Posterior vena cava (tissue), 2 donors: ENCODE measurements at places on chromosomes 1 and 21. TPM values are rescaled to one million over a fixed set of nuclear protein-coding genes. Genes with fewer than 3 reads are reported as not detected.

DNA sequence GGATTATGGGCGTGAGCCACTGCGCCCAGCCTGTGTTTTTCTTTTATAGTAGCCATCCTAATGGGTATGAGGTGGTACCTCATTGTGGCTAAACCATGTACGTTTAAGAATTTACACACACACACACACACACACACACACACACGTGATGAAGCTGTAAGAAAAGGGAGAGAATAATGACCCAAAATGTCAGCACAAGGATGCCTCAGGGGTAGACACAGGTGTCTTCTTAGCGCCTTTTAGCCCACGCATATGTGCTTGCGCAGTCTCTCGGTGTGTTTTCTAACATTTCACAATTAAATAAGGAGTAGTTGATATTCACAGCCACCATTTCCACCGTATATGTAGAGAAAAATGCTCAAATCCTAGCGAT lies 782 bp upstream of the PFKL start:
- DNase-seq: no peak

PERM1 gene
- total RNA-seq: 0.24 TPM

PADI3 gene
- not detected for total RNA-seq

GRCh38 chr1:151222130-151222529 lies 23.8 kb downstream of the PIP5K1A start:
- no peak for DNase-seq

- no peak for DNase-seq
Observed at GRCh38 chr1:91769742-91770141, 116.2 kb downstream of the TGFBR3 start.

- DNase-seq: no peak
Observed at GRCh38 chr1:197130677-197131304, 15.7 kb downstream of the ASPM start.

DNA sequence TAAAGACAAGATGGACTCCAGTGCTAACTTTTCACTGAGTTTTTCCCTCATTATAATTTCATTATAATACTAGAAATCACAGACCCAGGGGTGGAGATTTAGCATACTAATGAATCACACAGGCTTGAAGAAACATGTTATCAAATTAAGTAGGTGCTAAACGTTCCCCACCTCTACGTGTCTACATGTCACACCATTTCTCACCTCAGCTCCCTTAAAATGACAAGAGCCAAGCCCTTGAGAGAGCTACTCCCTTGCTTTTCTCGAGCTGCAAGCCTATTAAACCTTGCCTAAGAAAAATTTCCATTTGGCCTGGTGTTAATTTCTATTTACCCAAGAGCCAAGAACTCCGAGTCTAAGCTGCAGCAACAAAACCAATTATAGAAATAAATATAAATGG lies 396.3 kb upstream of the NEGR1 start:
- DNase-seq: no peak

GPR153 gene
- 11.8 TPM for total RNA-seq

- DNase-seq: no peak
Observed at GRCh38 chr1:76933847-76934815, 66.9 kb downstream of the ST6GALNAC5 start.

DNA sequence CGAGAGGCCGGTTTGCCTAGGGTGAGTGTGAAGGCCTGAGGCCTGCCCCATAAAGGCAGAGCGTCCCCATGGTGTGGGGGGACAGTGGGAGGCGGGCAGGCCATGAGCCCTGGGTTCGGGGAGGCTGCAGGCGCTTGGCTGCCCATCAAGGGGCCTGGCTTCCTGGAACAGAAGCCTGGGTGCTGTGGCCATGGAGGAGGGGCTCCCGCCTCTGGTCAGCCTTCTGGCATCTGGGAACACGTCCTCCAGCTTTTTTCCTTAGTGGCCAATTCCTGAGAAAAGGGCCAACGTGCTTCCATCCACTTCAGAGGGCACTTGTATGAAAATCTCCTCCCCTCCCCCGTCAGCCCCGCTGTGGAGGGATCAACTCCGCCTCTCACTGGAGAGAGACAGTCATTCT lies 58.7 kb downstream of the PRDM16 start:
- DNase-seq: no peak

FABP3 gene
- total RNA-seq: 142 TPM

THBS3 gene
- total RNA-seq: 96.6 TPM

- DNase-seq: no peak
Observed at GRCh38 chr1:55140546-55140983, 74.6 kb downstream of the USP24 start.

DNA sequence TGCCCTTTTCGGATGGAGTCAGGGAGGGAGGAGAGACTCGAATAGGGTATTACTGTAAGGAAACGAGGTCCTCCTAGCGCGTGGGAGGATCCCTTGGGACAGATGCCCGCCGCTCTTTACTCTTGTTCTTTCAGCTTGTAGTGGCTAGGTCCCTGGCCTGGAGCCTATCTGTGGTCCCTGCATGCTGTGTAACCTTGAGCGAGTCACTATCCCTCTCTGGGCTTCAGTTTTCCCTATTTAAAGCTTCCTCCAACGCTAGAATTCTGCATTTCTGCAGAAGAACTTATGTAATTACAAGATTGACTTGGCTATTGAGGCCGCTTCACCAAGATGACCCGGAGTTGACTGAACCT lies 744 bp downstream of the MIER1 start:
- no peak for DNase-seq

TMEM51 gene
- 4.3 TPM for total RNA-seq

GRCh38 chr1:80369780-80370179 lies 1363.2 kb upstream of the ADGRL4 start:
- DNase-seq: no peak

- DNase-seq: peak; percentile 96
Observed at GRCh38 chr1:155167166-155168104, 5.7 kb downstream of the KRTCAP2 start.

MMP23B gene
- 78.5 TPM for total RNA-seq

DNA sequence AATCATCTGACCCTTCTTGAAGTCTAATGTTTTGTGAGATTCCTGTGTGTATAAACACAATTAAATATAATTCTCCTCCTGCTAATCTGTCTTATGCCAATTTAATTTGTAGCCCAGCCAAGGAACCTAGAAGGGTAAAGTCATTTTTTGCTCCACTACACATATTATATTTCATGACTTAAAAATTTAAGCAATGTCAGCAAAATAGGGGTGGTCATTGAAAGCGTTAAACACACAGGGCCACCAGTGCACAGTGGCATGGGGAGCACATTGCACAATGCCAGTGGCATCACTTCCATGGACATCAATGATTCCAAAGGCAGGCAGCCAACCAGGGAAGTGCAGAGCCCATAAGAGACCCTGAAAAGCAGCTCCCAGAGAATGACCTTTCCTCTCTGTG lies 166.1 kb downstream of the AJAP1 start:
- DNase-seq: no peak

GRCh38 chr21:32457360-32457840 lies 44.9 kb downstream of the EVA1C start:
- no peak for DNase-seq

- no peak for DNase-seq
Observed at GRCh38 chr1:150808121-150808520, at the start of gene CTSK. Gene CTSK (minus strand): TSS chr1:150808260. CDS start chr1:150806805, 1,455 bp downstream.

GRCh38 chr1:39061951-39062350 lies 35.8 kb downstream of the NDUFS5 start:
- no peak for DNase-seq
